ENCODE measurements at places on chromosomes 5 and 9.

DNA sequence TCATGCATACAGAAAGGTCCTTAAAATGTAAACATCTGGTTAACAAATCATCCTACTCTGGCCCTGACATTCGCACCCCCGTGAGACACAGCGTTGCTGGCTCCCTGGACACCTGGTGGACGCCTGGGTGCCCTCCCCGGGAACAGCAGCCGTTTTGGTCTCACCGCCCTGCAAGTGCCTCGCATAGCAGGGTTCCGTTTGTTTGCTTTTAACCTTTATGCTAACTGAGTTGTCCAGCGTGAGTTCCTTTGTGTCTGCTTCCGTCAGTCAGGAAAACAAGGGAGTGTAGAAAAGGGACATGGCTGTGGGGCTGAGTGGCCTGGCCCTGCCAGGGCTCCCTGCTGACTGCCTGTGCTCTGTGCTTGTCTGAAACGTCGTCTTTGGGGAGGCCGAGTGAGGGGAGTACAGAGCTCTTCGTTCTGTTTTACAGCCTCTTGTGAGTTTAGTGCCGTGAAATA is 91.8 kb upstream of the CACNA1B start:
- peak; percentile 40 for DNase-seq

- no peak for DNase-seq
Observed at GRCh38 chr9:94847486-94847885, 121.0 kb downstream of the AOPEP start.

- no peak for DNase-seq
Observed at GRCh38 chr9:34526026-34526425, 3.2 kb upstream of the ENHO start.

DNA sequence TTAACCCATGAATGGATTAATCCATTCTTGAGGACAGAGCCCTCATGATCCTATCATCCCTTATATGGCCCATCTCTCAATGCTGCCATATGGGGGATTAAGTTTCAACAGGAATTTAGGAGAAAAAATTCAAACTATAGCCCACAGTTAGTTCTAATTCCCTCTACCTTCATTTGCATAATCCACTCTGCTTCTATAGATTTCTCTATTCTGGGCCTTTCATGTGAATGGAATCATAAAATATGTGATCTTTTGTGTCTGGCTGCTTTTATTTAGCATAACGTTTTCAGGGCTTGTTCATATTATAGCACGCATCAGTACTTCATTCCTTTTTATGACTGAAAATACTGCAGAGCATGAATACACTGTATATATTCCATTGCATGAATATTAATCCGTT is 55.4 kb downstream of the CTSL start:
- no peak for DNase-seq

GRCh38 chr9:112285056-112285455 is 48.4 kb downstream of the PTBP3 start:
- no peak for DNase-seq

- DNase-seq = no peak
Observed at GRCh38 chr5:132459983-132460838, 30.4 kb downstream of the IRF1 start.

DNA sequence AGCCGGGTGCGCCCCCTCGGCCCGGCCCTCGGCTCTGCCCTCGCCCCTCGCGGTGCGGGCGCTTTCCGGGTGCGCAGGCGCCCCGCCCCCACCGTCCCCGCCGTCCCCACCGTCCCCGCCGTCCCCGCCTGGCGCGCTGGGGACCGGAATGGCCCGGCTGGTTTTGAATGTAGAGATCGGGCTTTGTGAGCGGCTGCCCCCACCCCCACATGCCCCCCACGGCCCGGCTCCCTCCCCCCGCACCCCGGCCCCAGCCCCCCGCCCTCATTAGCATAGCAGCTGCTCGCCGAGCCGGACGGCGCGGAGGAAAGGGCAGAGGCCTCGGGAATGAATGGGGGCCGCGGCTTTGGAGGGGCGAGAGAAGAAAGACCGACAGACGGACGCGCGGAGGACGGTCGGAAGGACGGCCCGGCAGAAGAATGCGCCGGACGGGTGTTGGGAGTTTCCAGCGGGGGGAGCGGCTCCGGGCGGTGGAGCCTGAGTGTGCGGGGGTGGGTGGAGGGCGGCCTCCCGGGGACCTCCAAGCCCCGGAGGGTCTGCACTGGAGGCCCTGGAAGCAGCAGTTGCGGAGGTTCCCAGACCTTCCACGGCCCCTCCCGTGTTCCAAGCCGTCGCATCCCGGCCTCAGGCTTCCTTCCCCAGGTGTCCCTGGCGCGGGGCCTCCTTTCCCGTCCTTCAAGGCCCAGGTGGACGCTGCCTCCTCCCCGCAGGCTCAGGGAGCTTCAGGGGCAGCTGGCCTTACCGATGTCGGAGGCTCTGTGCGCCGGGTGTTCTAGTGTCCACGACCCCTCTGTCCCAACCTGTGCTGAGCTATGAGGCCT is 6.0 kb downstream of the NRARP start:
- DNase-seq = peak; percentile 79

DNA sequence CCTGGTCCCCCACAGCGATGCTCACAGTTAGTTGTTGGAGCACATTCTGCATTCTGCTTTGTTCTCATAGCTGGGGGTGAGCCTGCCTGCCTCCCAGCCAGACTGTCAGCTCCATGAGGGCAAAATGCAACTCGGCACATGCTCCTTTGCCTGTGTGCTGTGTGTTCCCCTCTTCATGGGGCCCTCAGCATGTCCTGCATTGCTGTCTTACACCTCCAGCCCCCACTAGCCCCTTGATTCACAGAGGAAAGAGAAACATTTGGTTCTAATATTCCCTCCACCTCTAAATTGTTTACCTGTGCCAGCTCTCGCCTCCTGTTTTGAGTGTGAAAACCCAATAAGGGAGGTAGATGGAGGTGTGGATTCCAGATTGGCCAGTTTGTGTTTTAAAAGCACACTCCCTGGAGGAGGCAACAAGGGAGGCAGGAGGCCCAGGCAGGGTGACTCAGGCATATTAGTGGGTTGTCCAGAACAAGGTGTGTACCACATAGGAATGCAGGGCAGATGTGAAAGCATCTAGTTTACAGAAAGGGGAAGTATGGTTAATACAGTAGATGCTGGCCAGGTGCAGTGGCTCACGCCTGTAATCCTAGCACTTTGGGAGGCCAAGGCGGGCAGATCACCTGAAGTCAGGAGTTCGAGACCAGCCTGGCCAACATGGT is 224.6 kb downstream of the AGTPBP1 start:
- no peak for DNase-seq

GRCh38 chr5:130514984-130515690 is 610.9 kb downstream of the CHSY3 start:
- DNase-seq = no peak

GRCh38 chr5:175840050-175840841 is 31.1 kb upstream of the CPLX2 start:
- DNase-seq = no peak

DNA sequence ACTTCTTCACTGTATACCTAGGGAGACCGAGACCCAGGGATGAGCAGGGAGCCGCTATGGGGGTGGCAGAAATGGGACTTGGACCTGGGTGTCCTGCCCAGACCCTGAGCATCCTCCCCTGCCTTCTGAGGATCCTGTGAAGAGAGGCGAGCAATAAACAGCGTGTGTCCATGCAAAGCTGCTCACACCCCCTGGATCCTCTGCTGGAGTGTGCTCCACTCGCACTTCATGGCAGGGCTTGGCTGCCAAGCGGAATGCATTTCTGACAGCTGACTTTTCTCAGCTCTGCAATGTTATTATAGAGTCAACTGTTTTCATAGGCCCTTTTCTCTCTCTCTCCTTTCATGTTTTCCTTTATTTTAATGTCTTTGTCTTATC is 31.0 kb upstream of the ALDH1B1 start:
- DNase-seq = peak; percentile 72

GRCh38 chr5:54440456-54440893 is 15.0 kb upstream of the HSPB3 start:
- no peak for DNase-seq

DNA sequence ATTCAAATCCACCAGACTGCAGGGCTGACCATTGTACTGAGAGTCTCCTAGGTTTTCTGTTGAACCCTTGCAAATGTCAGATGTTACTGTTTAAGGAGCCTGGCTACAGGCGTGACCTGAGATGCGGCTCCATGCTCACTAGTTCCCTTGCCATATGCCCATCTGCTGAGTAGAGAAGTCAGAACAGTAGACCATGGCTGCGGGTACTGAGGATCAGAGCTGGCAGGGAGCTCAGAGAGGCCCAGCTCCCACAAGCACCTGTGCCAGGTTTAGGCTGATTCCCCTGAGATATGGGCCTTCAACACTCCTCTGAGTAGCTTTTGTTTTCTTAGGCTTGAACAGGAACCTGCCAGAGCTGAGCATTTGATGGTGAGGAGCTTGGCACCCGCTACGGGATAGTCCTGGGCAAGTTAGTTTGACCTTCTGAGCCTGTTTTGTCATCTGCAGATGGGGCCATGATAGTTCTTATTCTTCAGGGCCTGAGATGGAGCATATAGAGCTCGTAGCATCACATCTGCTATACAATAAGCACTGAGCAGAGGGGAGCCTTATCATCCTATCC is 83.7 kb downstream of the BOD1 start:
- no peak for DNase-seq

DNA sequence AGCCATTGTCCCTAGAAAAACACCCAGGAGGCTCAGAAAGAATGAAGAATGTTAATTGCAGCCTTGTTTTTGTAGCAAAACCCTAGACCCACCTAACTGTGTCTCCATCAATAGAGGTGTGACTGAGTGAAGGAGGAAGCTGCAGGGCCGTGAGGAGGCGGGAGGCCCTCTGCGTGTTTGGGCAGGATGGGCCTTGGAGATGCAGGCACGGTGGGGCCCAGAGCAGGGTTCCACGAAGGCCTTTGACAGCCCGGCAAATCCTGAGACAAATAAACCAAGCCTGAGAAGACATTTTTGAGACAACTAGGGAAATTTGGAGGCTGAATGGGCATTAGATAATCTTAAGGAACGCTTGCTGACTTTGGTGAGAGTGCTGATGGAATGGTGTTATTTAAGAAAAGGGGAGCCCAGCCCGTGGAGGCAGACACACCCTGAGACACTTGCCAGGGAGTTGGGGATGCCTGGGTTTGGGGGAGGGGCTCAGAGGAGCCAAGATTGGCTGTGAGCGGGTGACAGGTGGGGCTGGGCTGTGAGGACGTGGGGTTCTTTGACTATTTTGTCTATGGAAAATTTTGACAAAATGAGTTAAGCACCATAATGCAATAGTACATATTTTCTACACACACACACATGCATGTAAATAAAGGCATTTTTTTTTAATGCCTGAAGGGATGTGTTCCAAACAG is 48.8 kb downstream of the BARX1 start:
- peak; percentile 44 for DNase-seq

All from eye (tissue), 1 donor.